ENCODE measurements at places on chromosomes 3 and 15.

DNA sequence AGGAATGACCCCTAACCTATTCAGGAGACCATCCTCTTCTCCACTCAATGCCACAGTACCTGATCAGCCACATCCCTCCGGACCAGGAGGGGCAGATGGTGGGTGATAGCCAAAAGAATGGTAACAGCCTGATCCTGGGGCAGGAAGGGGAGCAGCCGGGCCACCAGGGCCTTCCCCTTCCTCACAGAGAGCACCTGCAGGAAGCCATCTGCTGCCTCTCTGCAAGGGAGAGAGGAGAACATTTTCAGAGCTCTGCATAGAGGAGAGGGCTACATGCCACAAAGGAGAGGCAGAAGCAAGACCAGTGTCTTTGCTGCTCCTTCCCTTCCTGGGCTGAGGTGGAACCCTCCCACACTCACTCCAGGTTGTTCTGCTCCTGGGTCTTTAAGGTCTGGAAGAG lies 5.5 kb upstream of the SPG11 start:
- DNase-seq = no peak

- peak; percentile 28 for DNase-seq
These were observed 55.8 kb downstream of the DAPK2 start for GRCh38 chr15:63990454-63990853.

DNA sequence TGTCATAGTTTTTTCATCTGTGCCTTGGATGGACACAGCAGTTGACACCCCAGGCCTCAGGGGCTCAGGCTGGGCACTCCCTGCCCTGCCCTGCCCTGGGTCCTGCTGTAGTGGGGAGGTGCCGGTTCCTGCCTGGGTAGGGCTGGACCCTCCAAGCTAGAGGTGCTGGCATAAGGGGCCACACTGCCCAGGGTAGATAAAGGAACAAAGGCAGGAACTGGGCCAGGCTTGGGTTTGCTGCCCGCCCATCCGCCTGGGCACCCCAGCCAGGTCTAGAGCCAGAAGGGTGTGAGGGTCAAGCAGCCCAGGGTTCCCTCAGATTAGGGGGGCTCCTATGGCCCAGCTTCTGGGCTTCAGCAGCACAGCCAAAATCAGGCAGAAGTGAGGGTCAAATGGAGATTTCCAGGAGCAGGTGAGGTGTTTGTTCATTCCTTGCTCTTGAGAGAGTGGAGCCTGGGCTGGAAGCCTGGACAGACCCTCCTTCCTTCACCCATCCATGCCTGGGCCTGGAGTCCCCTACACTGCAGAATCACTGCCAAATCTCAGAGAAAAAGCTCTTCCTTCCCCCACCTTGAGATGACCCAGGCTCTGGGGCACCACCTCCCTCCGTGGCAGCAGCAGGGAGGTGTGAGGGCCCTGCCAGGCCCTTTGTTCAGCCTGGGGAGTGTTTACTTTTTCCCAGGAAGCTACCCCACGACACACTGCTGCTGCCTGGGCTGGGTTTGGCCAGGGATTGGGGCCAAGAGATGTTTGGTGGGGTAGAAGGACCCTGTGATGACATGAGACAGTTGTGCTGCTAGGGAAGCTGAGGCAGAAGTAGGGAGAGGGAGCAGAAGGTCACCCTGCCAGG lies 7.1 kb downstream of the SEMA3F start:
- DNase-seq = no peak

- no peak for DNase-seq
These were observed 307.9 kb upstream of the MDFIC2 start for GRCh38 chr3:70620367-70620766.

GRCh38 chr3:111691293-111691909 lies 96.3 kb upstream of the ZBED2 start:
- DNase-seq = no peak

DNA sequence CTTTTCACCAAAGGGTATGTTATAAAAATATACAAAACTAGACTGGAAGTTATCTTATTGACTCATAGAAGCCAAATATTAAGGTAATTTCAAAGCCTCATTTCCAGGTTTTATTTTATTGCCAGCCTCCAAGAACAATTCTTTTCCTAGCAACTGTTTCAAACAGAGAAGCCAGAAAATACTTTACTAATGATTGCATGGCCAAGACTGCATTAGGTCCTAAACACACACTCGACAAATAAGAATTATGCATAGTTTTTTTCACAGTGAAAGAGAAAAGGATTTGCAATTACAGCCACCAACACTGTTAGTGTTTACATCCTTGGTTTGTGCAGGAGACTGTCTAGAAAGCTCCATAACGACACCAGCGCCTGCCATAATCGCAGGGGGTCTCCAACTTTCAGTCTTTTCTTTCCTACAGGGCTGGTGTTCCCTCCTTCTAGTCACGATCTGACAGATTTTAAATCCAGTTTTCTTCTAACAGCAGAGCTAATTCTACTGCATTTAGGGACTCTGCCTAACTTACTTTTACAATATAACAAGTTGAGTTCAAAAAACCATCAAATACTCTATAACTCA lies 58.1 kb downstream of the CLASP2 start:
- no peak for DNase-seq

DNA sequence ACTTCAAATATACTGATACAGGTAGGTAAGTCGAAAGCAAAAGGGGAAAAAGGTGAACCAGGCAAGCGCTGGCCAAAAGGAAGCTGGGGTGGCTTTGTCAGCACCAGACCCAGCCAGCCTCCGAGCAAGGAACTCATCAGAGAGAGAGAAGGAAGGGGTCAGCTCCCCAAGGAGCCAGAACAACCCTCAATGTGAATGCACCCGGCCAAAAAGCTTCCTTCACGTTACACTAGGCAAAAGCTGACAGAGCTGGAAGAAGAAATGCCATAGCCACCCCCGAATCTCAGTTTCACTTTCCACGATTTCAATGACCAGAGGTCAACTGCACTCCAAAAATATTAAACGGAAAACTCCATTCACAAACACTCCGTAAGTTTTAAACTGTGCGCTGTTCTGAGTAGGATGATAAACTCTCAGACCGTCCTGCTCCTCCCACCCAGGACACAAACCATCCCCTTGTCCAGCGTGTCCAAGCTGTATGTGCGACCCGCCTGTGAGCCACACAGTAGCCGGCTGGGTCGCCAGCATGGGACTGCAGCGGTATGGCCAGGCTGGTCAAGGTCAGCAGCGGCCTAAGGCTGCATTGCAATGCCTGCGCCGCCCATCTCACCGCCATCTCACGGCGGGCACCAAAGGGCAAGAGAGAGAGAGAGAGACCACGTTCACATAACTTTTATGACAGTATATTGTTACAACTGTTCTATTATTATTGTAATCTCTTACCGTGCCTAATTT lies 29.7 kb downstream of the CYFIP1 start:
- no peak for DNase-seq

- no peak for DNase-seq
These were observed 12.0 kb downstream of the NME9 start for GRCh38 chr3:138317687-138318086.
